ENCODE measurements at places on chromosomes 7 and 10.

GRCh38 chr7:22393913-22394729, 37.2 kb upstream of the RAPGEF5 start:
- DNase-seq = peak; percentile 64

DNA sequence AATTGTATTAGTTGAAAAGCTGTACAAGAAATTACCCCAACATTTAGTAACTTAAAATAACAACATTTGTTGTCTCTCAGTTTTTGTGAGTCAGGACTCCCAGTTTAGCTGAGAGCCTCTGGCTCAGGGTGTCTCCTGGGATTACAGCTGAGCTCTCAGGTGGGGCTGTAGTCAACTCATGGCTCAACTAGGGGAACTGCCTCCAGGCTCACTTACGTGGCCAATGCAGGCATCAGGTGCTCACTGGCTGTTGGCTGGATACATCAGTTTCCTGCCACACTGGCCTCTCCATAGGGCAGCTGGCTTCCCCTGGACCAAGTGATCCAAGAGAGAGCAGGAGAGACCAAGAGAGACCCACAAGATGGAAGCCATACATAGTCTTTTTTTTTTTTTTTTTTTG, 17.5 kb downstream of the CCNY start:
- DNase-seq = no peak

GRCh38 chr10:102775935-102776669, 32.4 kb downstream of the WBP1L start:
- peak; percentile 76 for DNase-seq

GRCh38 chr10:129440247-129440646, 26.8 kb upstream of the MGMT start:
- DNase-seq = no peak

DNA sequence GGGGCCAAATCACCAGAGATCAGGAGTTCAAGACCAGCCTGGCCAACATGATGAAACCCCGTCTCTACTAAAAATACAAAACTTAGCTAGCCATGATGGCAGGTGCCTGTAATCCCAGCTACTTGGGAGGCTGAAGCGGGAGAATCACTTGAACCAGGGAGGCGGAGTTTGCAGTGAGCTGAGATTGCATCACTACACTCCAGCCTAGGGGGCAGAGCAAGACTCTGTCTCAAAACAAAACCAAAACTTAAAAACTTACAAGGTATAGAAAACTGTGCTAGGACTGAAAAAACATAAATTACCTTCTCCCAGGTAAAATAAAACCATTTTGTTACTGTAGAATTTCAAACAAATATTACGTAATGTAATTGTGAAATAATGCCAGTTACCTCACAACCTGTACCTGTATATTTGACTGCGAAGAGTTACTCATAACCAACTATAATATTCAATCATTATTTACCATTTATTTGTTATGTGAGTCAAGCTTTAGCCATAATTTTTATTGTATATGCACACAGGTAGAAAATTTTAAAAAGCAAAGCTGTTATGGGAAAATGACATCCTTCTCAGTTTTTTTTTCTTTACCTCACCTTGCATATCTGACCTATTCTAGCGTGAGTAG, 180.9 kb downstream of the SEMA3A start:
- DNase-seq = no peak

- DNase-seq = no peak
These were observed 117.0 kb upstream of the RNF32 start for GRCh38 chr7:156523447-156524048.

DNA sequence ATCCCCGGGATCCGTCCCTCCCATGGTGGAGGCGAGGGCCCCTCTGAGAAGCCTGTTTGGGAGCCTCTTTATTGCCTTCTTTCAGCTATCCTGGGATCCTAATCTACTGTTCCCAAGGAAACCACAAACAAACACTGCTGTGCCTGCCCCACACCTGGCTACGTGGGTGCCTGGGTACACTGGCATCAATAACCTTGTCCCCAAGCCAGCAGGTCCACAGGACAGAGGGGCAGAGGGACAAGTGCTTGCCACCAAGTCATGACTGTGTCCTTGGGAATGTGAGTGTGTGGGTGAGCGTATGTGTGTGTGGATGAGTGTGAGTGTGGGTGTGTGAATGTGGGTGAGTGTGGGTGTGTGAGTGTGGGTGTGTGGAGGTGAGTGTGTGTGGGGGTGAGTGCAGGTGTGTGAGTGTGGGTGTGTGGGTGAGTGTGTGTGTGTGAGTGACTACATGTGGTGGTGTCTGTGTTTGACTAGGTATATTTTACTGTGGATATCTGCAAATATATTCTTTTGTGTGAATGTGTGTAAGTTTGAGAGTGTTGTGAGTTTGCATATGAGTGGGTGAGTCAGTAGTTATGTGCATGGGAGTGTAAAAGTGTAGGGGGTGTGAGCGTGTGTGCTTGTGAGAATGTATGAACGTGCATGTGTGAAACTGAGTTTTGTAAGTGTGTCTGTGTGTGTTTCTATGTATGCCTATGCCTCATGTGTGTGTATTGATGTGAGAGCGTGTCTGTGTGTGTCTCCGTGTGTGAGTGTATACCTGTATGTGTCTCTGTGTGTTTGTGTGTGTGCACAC, 96.1 kb downstream of the TNS3 start:
- DNase-seq = no peak

- DNase-seq = no peak
These were observed 39.3 kb upstream of the MMD2 start for GRCh38 chr7:4998244-4998643.

DNA sequence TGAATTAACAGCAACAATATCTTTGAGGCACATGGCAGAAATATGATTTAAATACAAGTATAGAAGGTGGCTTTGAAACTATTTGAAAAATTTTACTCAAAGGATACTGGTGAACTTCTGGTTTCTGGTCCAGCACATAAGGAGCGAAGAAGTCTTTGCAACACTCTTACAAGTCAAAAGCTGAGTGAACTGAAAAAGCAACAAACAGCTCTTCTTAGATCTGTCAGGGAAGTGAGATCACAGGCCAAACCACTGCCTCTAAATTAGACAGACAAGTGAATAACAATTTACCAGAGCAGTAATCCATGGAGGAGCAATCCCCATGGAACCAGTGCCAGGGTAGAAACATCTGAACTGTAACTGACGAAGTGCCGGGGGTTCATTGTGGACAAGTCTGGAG, 9.6 kb upstream of the VWC2 start:
- DNase-seq = no peak

DNA sequence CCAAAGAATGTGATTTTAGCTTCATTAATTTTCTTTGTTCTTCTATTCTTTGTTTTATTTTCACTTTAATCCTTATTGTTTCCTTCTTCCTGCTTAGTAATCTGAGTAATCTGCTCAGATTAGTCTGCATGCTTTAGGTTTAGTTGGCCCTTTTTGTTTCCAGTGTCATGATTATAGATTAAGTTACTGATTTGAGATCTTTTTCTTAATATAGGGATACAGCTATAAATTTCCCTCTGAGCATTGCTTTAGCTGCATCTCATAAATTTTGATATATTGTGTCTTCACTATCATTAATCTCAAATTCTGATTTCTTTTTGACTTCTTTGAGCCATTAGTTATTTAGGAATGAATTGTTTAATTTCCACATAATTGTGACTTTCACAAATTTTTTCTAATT, 6.2 kb downstream of the NET1 start:
- DNase-seq = no peak

DNA sequence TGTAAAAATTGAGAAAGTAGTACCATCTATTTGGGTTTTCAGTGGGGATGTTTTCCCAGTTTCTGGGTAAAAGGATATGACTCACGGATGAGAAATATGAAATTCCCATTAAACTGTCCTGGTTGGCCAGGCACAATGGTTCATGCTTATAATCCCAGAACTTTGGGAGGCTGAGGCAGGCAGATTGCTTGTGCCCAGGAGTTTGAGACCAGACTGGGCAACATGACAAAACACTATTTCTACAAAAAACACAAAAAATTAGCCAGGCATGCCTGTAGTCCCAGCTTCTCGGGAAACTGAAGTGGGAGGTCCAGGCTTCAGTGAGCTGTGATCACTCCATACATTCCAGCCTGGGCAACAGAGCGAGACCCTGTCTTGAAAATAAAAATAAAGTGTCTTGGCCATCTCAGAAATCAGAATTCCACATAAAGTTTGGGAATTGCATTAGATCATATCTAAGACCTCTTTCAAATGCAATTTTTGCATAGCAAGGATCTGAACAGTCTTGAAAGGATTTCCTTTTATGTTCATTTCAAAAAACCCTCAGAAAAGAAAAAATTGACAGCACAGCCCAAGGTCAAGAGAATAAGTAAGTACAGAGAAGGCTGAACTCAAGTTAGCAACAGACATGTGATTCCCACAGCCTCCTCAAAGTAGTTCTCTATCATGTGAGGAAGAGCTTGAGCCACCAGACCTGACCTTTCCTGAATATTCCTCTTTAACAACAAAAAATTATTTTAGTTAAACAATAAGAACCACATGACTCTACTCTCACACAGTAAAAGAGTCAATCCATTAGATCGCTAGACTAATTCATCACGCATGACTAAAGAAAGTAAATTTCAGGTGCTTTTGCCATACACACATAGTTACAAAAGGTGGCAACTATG, 141.5 kb upstream of the CAV2 start:
- no peak for DNase-seq

DNA sequence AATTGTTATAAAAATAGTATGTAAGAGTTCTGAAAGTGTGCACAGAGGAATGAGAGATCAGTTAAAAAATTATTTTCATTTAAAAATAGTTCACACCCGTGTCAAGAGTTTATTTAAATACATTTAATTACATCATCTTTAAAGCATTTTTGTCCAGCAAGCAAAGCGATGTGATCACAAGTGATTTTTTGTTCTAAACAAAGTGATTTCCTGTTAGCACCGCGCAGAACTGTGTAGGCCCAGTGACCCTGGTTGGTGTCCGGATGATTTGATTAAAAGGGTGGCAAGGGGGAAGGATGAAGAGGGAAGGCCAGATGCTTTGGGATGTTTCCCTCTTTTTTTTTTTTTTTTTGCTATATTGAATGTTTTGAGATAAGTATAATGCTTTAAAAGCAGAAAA, 227.8 kb upstream of the PITRM1 start:
- DNase-seq = no peak

GRCh38 chr7:81207801-81208200, 288.9 kb upstream of the SEMA3C start:
- no peak for DNase-seq

- no peak for DNase-seq
These were observed 119.1 kb downstream of the NRBF2 start for GRCh38 chr10:63252095-63252762.

DNA sequence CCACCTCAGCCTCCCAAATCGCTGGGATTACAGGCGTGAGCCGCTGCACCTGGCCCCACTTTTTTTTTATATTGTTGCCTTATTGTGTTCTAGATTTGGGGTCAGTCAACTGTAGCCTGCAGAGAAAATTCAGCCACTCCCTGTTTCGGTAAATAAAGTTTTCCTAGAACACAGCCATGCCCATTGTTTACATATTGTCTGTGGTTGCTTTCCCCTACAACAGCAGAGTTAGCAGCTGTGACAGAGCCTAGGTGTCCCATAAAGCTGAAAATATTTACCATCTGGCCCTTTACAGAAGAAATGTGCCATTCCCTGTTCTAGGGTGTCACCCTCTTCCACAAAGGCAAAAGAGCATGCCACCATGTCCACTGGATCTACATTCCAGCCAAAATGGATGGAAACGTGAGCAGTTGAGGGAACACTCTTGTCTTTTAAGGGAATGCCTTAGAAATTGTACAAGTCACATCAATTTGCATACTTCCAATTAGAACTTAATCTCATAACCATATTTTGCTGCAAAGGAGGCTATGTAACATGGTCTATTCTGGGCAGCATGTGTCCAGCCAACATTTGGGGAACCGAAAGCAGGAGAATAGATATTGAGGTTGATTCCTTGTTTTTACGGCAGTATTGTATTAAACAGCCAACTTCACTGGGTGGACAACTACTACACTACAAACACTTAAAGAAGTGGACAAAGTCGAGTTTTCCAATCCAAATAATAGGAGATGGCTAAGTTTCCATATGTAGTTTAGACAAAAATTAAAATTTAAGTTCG, 11.0 kb upstream of the BLVRA start:
- DNase-seq = no peak

GRCh38 chr10:6347391-6347951, 144.7 kb downstream of the PFKFB3 start:
- peak; percentile 46 for DNase-seq

DNA sequence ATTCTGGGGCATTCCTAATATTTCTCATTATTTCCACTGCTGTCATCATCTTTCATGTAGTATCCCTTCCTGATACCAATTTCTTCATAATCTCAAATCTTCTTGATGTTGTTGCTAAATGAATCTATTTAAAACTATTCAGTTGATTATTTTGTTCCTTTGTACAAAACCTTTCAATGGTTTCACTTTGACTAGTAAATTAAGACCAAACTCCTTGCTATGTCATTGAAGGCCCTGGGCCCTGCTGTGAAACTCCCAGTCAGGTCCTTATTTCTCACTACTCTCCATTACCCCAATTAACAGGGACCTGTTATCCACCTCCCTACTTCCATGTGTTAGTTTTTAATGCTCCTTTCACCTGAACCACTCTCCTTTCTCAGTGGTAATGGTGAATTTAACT, 97.0 kb downstream of the CTTNBP2 start:
- DNase-seq = no peak

DNA sequence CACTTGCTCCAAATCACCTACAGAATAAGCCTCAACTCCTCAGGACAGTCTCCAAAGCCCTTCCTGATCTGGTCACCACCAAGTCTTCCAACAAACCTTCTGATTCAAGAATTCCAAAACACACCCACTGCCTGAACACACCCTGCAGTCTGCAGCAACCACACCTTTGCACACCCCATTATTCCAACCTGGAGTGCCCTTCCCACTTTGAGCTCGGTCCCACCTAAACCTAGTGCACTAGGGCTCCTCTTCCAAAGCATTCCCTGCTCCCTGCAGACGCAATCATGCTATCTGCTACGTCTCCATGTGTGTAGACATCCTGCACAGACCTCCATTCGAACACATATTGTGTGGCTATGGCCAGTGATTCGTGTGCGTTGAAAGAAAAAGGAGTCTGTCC, 289.3 kb downstream of the GRID1 start:
- DNase-seq = no peak

DNA sequence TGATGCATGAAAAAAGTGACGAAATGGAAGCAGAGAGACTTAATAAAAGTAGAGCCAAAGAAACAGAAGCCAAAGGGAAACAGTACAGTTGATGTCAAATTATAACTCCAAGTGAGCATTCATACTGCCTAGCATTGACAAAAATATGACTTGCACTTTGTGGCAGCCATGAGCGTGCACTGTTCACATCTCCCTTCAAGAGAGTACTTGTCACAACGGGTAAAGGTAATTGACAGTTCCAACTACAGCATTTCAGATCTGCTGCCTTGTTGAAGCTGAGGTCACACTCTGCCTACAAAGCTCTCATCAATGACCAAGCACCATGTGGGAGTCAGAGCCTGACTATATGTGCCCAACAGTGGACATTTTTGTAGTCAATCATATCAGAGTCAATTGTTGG, 54.3 kb downstream of the IQUB start:
- no peak for DNase-seq
